ENCODE measurements at places on chromosomes 3 and 15. TPM values are rescaled to one million over a fixed set of nuclear protein-coding genes. Genes with fewer than 3 reads are reported as not detected.

DNA sequence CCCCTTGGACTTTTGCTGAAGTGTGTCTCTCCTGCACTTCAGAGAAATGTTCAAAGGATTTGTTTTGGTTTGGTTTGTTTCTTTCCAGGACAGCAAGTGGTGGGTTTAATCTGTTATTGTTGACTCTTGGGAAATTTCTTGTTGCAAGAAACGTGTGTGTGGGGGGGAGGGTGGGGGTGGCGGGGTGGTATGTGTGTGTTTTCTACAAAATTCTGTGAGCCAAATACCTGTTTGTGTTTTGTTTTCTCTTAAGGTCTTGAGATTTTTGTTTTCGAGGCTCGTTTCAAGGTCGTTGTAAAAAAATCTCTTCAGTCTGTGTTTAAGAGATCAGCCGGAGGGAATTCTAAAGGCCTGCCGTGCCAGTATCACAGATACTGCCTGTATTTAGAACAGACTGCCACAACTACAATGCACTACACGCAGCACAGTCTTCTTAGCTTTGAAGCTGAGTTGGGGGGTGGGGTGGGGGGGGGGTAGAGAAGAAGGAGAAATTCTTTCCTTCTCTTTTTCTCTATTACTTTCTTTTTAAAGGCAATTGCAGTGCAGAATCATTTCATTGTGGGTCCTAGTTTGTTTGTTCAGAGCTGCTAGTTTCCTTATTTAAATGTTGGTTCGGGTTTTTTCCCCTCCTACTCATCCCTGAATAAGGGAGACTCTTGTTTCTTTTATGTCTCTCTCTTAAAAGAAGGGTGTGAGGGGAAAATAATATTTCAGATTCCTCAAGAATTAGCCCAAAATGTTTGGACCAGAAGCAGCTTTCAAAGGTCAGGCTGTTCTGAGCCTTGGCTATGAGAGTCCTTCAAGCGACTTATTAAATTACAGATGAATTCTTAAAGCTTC lies 1.4 kb upstream of the BCL6 start:
- no peak overlapping the region for H3K27ac ChIP-seq
- DNase-seq = peak; percentile 20
- H3K4me1 ChIP-seq = peaks cover 41% of the 10 kb centered on the region
- no peak overlapping the region for H3K4me3 ChIP-seq

DNA sequence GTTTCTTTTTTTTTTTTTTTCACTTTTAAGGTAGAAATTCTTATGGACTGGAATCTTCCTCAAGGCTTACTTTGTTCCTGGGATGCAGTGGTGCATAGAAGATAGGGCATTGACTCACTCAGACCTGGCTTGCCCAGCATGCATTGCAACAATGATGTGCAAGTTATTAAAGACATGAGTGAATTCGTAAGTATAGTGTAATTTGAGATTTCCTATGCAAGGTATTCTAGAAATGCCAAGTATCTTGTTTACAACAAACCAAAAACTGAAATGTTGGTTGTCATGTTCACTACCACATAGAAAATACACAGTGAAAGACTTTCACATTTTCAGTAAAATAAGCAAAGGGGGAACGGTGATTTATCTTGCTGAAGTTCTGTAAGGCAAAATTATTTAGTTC lies 56.5 kb upstream of the FNDC3B start:
- DNase-seq = no peak
- H3K27me3 ChIP-seq = no peaks in the 10 kb centered on the region
- no peak overlapping the region for H3K4me3 ChIP-seq
- H3K36me3 ChIP-seq = no peaks in the 10 kb centered on the region
- no peaks in the 10 kb centered on the region for H3K4me1 ChIP-seq

DNA sequence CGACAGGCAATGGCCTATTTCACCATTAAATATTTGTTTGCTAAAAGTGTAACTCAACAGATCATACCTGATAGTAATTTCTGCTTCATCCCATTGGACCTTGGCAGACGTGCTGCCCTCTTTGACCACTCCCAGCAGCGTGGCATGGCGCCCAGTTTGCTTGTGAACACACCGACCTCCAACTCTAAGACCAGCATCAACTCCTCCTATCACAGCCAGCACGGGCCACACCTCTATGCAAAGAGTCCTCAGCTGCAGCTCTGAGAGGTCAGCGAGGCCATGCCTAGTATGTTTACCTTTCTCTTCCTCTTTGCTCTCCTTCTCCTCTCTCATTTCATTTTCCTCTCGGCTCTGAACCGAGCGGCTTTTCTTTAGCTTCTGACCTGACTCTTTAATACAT lies 80.6 kb downstream of the FBXL22 start:
- DNase-seq = no peak
- peaks cover 5% of the 10 kb centered on the region for H3K36me3 ChIP-seq
- H3K27ac ChIP-seq = no peak overlapping the region
- H3K4me3 ChIP-seq = no peak overlapping the region

GRCh38 chr3:66280304-66280703 lies 59.5 kb downstream of the SLC25A26 start:
- H3K27ac ChIP-seq = no peak overlapping the region
- H3K36me3 ChIP-seq = no peaks in the 10 kb centered on the region
- H3K4me1 ChIP-seq = peaks cover under 1% of the 10 kb centered on the region
- no peaks in the 10 kb centered on the region for H3K27me3 ChIP-seq
- no peak for DNase-seq

DNA sequence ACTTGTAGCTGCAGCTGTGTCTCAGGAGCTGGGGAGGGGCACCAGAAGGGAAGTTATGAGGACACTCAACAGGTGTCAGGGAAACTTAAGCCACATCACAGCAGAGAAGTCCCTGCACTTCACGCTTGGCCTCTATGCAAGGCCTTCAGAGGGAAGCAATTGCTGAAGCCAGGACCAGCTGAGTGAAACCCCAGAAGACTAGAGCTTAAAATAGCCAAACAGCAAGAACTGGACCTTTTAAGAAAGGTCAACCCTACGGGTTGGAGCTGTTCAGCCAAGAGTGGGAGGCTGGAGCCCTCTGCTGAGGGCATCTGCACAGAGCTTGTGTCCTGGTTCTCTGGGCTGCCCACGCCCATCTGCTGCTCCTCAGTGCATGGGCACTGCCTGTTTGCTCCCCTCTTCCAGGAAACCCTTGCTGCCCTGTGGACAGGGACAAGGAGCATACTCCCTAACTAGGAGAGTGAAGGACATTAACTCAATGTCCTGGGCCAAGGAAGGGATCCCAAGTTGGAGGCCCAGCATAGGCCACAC lies 3.9 kb upstream of the GRAMD2A start:
- H3K27ac ChIP-seq = peak overlapping the region; percentile 20
- DNase-seq = no peak
- H3K4me3 ChIP-seq = no peak overlapping the region
- H3K27me3 ChIP-seq = peaks cover 14% of the 10 kb centered on the region
- H3K4me1 ChIP-seq = peaks cover 4% of the 10 kb centered on the region

GRCh38 chr3:143163562-143164100 lies 44.1 kb downstream of the CHST2 start:
- H3K27ac ChIP-seq = no peak overlapping the region
- DNase-seq = no peak
- no peaks in the 10 kb centered on the region for H3K36me3 ChIP-seq
- H3K27me3 ChIP-seq = peaks cover 3% of the 10 kb centered on the region
- no peak overlapping the region for H3K4me3 ChIP-seq

DNA sequence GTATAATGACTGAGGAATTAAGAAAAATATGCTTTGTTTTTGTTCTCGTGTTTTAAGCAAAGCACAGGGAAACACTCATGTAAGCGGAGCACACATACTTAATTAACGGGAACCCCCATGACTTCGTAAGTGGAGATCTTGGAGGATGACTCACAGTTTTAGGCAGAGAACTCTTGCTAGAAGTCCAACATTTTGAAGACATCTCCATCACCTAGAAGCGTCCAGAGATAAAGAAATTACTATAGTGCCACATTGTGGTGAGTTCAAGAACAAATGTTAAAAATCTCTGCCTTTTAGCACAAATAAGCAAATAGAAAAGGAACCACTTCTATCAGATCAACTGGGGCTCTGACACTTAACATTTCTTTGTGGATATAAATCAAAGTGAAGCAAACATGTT lies 194.1 kb upstream of the ARHGEF26 start:
- H3K27me3 ChIP-seq = no peaks in the 10 kb centered on the region
- no peaks in the 10 kb centered on the region for H3K36me3 ChIP-seq
- DNase-seq = no peak
- no peak overlapping the region for H3K4me3 ChIP-seq

- peaks cover 12% of the 10 kb centered on the region for H3K4me1 ChIP-seq
- H3K27me3 ChIP-seq = no peaks in the 10 kb centered on the region
- no peak overlapping the region for H3K27ac ChIP-seq
- DNase-seq = no peak
- H3K4me3 ChIP-seq = no peak overlapping the region
Observed at GRCh38 chr3:179474480-179474879, 23.2 kb upstream of the GNB4 start.

GRCh38 chr3:16199769-16200168 lies 25.3 kb downstream of the GALNT15 start:
- no peaks in the 10 kb centered on the region for H3K4me1 ChIP-seq
- DNase-seq = no peak
- no peak overlapping the region for H3K4me3 ChIP-seq
- H3K27ac ChIP-seq = no peak overlapping the region

DNA sequence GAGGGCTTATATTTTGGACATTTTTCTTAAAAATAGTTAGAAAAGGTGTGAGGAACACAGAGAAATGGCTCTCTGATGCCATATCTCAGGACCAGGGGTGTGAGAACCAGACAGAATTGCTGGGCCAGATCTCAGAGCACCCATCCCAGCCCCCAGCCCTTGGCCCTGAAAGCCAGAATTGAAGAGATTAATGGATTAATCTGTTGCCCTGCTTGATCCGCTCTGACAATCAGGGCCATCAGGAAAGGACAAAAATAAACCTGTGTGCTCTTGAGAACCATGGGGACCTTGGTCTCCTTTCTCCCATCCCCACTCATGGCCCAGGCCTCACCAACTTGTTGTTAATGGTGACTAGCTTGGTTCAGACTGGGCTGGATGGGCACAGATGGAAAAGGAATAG lies 113.5 kb downstream of the CADPS start:
- DNase-seq = no peak
- H3K4me1 ChIP-seq = no peaks in the 10 kb centered on the region
- H3K27me3 ChIP-seq = no peaks in the 10 kb centered on the region

DNA sequence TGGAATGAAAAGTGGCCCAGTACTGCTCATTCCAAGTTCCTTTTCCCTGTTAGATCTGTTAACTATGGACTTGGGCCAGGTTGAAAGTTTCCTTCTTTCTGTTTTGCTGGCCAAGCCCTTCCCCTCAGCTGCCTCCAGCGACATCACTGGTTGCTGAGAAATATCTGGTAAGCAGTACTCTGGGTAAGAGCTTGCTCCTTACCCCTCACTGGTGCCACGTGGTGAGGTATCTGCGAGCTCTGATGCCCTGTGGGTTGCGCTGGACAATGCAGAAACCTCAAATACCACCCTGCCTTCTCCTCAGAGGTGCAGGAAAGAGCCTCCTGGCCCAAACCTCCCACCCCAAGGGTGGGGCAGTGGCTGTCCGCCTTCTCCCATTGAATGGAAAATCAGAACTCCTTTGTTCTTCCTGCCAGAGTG lies 42.9 kb upstream of the APH1B start:
- H3K4me1 ChIP-seq = peaks cover 43% of the 10 kb centered on the region
- DNase-seq = no peak
- no peaks in the 10 kb centered on the region for H3K27me3 ChIP-seq
- H3K27ac ChIP-seq = peak overlapping the region; percentile 9

- no peaks in the 10 kb centered on the region for H3K27me3 ChIP-seq
- no peaks in the 10 kb centered on the region for H3K4me1 ChIP-seq
- no peak overlapping the region for H3K4me3 ChIP-seq
- H3K36me3 ChIP-seq = no peaks in the 10 kb centered on the region
- no peak for DNase-seq
Observed at GRCh38 chr3:176574786-176575185, 622.5 kb downstream of the TBL1XR1 start.

DNA sequence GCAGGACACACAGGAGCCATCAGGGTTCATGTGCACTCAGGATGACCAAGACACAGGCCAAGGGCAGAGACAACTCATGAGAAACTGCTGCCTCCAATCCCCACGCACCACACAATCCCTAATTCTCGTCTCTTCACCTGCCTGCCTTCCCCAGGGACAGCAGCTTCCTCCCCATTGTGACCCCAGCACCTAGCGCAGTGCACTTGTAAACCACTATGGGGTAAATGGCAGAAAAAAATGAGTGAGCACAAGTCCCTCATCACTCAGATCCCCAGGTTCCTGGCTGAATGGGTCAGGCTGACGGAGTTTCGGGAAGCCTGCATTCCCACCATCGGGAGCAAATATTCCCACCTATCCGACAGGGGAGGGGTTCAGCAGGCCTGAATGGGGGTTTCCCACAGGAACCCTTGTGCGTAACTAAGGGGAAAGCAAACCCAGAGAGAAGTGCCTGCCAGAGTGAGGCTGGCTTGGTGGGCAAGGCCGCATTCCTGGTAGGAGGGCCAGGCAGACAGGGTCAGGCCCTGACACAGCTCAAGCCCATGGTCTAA lies 18.8 kb downstream of the PLXNB1 start:
- no peak for DNase-seq
- no peaks in the 10 kb centered on the region for H3K4me1 ChIP-seq
- H3K27me3 ChIP-seq = no peaks in the 10 kb centered on the region
- H3K4me3 ChIP-seq = no peak overlapping the region

DNA sequence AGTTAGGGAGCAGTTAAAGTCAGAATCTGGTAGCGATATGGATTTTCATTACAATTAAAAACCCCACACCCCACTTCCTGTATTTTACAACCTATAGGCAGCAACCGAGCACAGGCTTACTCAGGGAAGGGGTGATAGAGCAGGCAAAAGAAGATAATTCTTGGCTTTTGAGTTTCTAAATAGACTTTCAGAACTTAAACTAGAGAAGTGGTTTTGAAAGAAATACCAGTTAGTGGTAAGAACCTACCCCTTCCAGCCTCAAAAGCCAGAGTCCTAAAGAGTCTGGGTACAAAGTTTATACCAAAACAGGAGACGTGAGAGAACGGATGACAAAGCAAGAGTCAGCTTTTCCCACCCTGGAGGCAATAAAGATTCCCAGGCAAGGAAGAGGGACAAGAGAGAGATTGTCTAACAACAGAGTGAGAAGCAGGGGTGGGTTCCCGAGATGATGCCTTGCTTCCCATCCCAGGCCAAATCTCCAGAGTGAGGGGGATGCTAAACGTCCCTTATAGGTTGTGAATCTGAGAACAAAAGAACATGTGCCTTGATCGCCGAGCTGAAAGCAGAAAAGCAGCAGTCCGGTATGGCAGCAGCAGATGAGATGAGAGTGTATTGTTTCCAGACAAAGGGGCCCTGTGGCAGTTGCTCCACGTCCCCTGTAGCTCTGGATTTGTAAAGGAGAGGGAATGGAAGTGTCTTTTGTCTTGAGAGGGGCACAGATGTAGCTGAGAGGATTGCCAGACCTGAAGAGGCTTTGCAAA lies 36.8 kb downstream of the KLHL6 start:
- H3K4me1 ChIP-seq = peaks cover 40% of the 10 kb centered on the region
- H3K36me3 ChIP-seq = peaks cover 43% of the 10 kb centered on the region
- no peak for DNase-seq

SPINK8 gene
- not detected for total RNA-seq

CKMT1B gene
- not detected for total RNA-seq

DNA sequence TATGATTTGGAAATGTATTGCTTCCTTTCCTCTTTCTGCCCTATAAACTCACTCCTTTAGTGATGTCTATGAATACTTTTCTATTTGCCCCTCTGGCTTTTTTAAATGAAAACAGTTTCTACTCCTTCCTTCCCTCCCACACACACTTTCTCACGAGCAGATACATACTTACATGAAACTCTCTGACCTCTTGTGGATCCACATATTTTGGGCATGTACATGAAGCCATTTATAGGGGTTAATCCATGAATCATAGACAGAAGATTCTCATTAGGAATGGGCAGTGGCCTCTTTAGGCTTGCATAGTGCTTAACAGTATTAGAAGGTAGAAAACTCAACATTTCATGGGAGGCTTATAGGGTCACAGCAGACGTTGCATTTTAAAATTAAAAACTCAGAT lies 24.8 kb downstream of the ANAPC13 start:
- H3K4me3 ChIP-seq = no peak overlapping the region
- H3K27me3 ChIP-seq = no peaks in the 10 kb centered on the region
- no peaks in the 10 kb centered on the region for H3K36me3 ChIP-seq
- no peak overlapping the region for H3K27ac ChIP-seq
- no peak for DNase-seq
